ENCODE measurements at places on chromosomes 6 and 20.

GRCh38 chr6:117907601-117908245, 659 bp downstream of the SLC35F1 start:
- no peak for DNase-seq

DNA sequence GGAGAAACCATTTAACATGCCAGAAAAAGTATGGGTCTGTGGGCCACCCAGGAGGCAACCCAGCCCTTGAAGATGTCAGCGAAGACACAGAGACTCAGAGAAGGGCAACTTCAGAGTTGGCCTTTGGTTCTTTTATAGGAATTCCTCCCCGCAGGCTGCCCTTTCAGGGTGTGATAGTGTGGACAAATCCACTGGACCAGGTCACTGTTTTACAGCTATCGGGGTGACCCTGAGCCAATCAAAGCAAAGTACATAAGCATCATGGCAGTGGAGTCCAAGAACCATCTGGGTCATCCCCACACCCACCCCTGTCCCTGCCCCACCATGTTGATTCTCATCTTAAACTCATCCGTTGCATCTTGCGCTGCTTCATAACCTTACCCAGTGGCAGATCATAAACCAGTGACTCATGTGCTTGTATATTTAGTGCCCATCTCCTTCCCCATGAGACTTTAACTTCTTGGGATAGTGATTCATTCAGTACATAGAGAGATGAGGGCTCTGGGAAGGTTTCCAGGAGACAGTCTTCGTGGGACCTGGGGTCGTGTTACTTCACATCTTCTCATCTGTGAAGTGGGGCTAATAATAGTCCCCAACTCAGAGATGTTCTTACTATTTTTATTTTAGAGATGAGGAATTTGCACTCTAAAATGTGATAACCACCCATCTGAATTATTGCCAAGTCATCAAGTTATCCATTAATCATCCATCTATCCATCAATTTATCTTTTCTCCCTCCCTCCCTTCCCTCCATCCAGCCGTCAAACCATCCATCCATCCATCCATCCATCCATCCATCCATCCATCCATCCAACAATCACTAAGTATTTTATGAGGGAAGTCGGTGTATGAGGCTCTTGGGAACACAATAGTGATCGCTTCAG, 51.0 kb downstream of the EDN3 start:
- no peak for DNase-seq

DNA sequence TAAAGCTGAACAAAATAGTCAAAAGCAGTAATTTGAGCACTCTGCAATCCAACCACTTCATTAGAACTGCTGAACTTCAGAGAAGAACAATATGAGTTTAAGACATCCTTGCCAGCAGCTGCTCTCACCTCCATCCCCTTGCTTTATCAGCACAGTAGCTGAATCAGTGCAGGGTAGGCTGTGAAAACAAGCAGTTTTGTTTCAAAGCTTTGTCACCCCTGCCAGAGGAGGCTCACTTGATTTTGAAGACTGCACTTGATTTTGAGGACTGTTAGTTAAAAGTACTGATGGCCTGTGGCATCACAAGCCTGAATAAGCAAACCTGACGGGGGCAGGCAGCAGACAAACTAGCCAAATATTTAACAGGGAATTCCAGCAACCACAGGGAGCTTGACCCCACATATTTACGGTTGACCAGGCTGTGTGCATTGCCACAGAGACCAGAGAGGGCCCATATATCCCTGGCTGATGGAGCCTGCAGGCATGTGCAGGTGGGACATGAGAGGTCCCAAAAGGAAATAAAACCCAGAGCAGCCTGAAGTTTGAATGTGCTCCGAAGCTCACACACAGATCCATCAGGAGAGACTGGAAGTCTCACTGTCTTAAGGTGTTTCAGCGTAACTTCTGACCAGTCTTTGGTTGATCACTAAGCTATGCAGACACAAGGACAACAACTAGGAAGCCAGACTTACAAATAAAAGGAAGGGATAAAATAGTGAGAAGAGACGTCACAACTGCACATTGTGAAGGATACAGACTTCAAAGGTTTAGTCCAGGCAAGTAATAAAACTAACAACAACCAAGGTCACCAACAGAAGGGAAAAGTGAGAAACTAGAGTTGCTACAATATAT, 97.4 kb downstream of the PDSS2 start:
- no peak for DNase-seq

DNA sequence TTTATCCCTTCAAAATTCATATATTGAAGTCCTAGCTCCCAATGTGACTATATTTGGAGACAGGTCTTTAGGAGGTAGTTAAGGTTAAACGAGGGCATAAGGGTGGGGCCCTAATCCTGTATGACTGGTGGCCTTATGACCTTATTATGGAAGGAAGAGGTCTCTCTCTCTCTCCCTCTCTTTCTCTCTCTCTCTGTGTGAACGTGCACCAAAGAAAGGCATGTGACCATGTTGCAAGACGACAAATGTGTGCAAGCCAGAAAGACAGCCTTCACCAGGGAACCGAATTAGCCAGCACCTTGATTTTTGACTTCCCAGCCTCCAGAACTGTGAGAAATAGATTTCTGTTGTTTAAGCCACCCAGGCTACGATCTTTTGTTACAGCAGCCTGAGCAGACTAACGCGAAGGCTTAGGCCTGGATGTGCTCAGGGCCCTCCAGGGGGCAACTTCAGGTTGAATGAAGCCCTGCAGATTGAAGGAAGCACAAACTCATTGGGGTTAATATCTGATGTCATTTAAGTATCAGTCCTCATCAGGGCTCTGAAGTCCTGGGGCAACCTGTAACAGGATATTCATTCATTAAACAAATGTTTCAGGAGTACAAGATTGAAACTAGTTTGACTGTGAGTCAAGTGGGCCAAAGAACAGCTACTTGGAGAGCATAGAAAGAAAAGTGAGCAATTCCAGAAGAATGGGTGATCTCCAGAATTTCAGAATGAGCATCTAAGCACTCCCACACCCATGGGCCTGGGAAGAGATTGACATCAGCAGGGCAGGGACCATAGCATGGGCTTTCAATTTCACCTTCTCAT, 157.4 kb upstream of the TNFAIP3 start:
- no peak for DNase-seq

DNA sequence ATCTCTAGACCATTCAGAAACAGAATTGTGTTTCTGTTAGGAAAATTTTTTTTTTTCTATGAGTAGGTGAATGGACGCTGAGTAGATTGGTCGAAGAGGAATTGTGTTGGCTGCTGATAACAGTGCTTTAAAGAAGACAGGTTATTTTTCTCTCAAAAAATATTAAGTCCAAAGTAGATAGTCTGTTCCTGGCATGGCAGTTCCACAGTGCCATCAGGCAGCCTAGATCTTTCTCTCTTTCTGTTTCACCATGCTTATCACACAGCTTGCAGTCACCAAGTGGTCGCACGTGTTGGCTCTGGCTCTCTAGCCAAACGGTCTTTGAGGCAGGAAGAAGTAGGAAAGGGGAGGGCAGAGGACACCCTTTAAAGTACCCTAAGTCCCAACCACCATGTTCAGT, 22.4 kb upstream of the SERINC3 start:
- no peak for DNase-seq

GRCh38 chr20:49270177-49270576, 7.7 kb downstream of the ZNFX1 start:
- DNase-seq = no peak

GRCh38 chr6:167212713-167213005, 54.9 kb upstream of the GPR31 start:
- DNase-seq = no peak

DNA sequence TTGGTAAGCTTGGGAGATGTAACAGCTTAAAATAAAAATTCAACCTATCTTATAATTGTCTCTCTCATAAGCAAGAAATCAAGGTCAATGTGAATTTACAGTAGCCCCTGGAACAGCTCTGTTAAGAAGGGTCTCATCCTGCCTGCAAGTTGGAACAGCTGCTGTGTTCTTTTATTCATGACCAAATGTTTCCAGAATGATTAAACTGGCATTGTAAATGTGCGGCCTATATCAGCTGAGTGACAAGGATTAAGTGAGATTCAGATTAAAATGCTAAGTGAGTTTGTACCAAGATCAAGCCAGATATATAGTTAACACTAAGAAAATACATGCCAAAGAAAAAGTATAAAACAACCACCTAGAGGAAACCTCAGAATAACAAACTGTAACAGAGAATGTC, 45.3 kb upstream of the NRSN1 start:
- no peak for DNase-seq

GRCh38 chr6:168027521-168027920, 30.1 kb downstream of the KIF25 start:
- no peak for DNase-seq

DNA sequence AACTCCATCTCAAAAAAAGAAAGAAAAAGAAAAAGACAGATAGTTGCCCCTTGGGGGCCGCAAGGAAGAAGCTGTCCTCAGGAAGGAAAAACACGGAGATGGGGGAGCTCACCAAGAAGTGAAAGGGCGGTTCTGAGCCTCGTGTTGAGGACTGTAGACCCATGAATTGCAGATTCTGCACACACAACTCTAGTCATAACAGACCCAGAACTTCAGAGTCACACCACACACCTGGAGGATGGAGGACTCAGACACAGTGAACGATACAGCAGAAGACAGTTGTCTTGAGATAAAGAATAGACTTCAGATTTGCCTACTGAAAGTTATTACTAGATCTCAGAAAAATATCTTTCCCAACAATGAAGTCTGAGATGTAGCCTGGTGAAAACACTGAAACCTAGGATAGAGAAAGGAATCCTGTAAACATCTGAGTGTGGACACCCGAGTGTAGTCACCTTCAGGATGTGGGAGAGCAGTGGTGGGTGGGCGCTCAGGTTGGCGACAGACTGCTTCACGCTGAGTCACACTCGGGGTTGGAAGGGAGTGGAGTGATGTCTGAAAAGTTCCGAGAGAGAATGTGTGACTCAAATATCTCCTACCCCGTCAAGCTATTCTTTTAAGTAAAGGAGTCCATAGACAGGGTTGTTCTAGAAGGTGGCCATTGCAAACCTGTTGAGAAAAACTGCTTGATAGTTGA, 88.1 kb downstream of the MAP3K4 start:
- DNase-seq = peak; percentile 64

- no peak for DNase-seq
Observed at GRCh38 chr20:17485017-17485416, 46.2 kb downstream of the BFSP1 start.

GRCh38 chr6:68333442-68333841, 301.6 kb upstream of the ADGRB3 start:
- no peak for DNase-seq

DNA sequence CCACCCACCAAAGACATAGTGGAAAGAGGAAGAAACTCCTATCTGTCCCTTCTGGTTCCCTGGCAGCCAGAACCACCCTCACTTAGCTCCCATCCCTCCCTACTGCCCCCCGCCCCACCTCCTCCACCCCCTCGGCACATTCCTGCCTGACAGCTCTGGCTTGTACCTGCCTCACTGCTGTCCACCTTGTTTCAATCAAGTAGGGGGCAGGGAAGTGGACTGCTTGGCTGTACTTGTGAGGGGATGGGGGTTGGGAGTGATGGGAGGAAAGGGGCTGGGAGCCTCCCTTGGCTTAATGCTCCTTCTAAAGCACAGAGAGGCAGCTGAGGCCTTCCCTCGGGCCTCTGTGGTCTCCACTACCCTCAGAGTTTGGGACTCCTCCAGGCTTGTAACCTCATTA, 22.1 kb upstream of the ZNF76 start:
- no peak for DNase-seq
